SK-MEL-5 (cell line): ENCODE measurements at places on chromosomes 16 and 17. TPM values are rescaled to one million over a fixed set of nuclear protein-coding genes. Genes with fewer than 3 reads are reported as not detected.

The NOXO1 gene
- total RNA-seq, result not detected in 2 replicates

The ZP2 gene
- total RNA-seq, result not detected in 2 replicates

The HCRT gene
- total RNA-seq, result not detected in 2 replicates

The CDH13 gene
- total RNA-seq, result not detected in 2 replicates

The FBXL19 gene
- total RNA-seq, result 20.8 and 22.0 TPM in 2 replicates

The KIF19 gene
- 0.11 TPM in 1 of 2 replicates, not detected in the other for total RNA-seq

The KCNH6 gene
- not detected in 2 replicates for total RNA-seq

The KRTAP9-8 gene
- not detected in 2 replicates for total RNA-seq

The KCNJ18 gene
- not detected in 2 replicates for total RNA-seq

The SULT1A1 gene
- 0.43 and 3.1 TPM in 2 replicates for total RNA-seq

The SOX9 gene
- total RNA-seq, result 2.2 and 2.3 TPM in 2 replicates

The ABCC6 gene
- total RNA-seq, result 0.24 TPM in 1 of 2 replicates, not detected in the other

The SMIM5 gene
- total RNA-seq, result not detected in 2 replicates

The GDE1 gene
- total RNA-seq, result 53.8 and 57.5 TPM in 2 replicates

The NCOR1 gene
- total RNA-seq, result 52.5 and 65.9 TPM in 2 replicates

The TBX2 gene
- 25.2 and 27.7 TPM in 2 replicates for total RNA-seq

The CRYBA1 gene
- not detected in 2 replicates for total RNA-seq

The RNF157 gene
- 28.1 and 33.9 TPM in 2 replicates for total RNA-seq

The ASGR1 gene
- 0.21 and 0.56 TPM in 2 replicates for total RNA-seq

The CCL14 gene
- total RNA-seq, result not detected in 2 replicates

The TSPAN10 gene
- 70.6 and 85.2 TPM in 2 replicates for total RNA-seq

The TP53TG3B gene
- not detected in 2 replicates for total RNA-seq

The RHBDF2 gene
- 25.0 and 28.6 TPM in 2 replicates for total RNA-seq

The ELP5 gene
- total RNA-seq, result 43.8 and 58.7 TPM in 2 replicates

The GP1BA gene
- not detected in 2 replicates for total RNA-seq

The PRDM7 gene
- total RNA-seq, result 4.1 and 6.2 TPM in 2 replicates

The ADCY7 gene
- 4.2 and 4.4 TPM in 2 replicates for total RNA-seq

The TRIM65 gene
- total RNA-seq, result 53.5 and 56.5 TPM in 2 replicates

The DLX4 gene
- 1.1 and 1.4 TPM in 2 replicates for total RNA-seq

The NOTUM gene
- total RNA-seq, result 3.0 TPM in 2 replicates

The RPL26 gene
- 4,937 and 5,030 TPM in 2 replicates for total RNA-seq

The TMEM238L gene
- not detected in 2 replicates for total RNA-seq

The PRRT2 gene
- not detected in 2 replicates for total RNA-seq

The PROCA1 gene
- total RNA-seq, result 0.16 TPM in 1 of 2 replicates, not detected in the other

The TK2 gene
- 19.7 and 23.6 TPM in 2 replicates for total RNA-seq

The ZFHX3 gene
- total RNA-seq, result 2.2 and 2.4 TPM in 2 replicates

The PRSS27 gene
- 0.13 and 0.24 TPM in 2 replicates for total RNA-seq

The MSI2 gene
- total RNA-seq, result 74.8 and 85.2 TPM in 2 replicates

The NAT9 gene
- total RNA-seq, result 51.4 and 61.0 TPM in 2 replicates

The CHST4 gene
- not detected in 2 replicates for total RNA-seq

The ABCA8 gene
- total RNA-seq, result 30.7 and 33.8 TPM in 2 replicates

The TRIM25 gene
- total RNA-seq, result 15.2 and 16.8 TPM in 2 replicates

The SYNRG gene
- total RNA-seq, result 10.0 and 11.0 TPM in 2 replicates
